ENCODE measurements at places on chromosomes 13 and 19. TPM values are rescaled to one million over a fixed set of nuclear protein-coding genes. Genes with fewer than 3 reads are reported as not detected.

- no peaks in the 10 kb centered on the region for H3K4me1 ChIP-seq
- no peak overlapping the region for H3K27ac ChIP-seq
- no peak overlapping the region for H3K4me3 ChIP-seq
- DNase-seq, result no peak
- no peaks in the 10 kb centered on the region for H3K27me3 ChIP-seq
Measured at GRCh38 chr13:90717451-90717936, 630.0 kb upstream of the MIR17HG start.

Gene ARID3A
- total RNA-seq, result 42.8 TPM

GRCh38 chr13:23859904-23860303 lies 29.3 kb downstream of the MIPEP start:
- no peak for DNase-seq
- peaks cover 6% of the 10 kb centered on the region for H3K4me1 ChIP-seq
- H3K27me3 ChIP-seq, result no peaks in the 10 kb centered on the region
- no peak overlapping the region for H3K27ac ChIP-seq
- H3K4me3 ChIP-seq, result no peak overlapping the region

DNA sequence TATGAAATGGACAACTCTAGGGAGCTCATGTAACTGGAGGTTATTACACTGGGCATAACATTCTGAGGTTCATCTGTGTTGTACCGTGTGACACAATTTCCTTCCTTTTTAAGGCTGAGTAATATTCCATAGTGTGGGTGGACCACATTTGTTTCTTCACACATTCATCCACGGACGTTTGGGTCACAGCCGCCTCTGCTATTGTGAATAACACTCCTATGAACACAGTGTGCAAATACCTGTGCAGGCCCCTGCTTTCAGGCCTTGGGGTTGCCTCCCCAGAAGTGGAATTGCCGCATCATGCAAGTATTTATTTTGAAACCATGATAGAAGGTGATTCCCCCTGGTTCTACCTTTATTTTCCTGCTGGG lies 63.4 kb upstream of the MCF2L start:
- H3K27me3 ChIP-seq, result no peaks in the 10 kb centered on the region
- no peaks in the 10 kb centered on the region for H3K4me1 ChIP-seq
- no peak overlapping the region for H3K4me3 ChIP-seq
- H3K27ac ChIP-seq, result no peak overlapping the region
- DNase-seq, result no peak

GRCh38 chr19:29404951-29405727 lies 120.7 kb upstream of the VSTM2B start:
- no peak for DNase-seq
- H3K36me3 ChIP-seq, result no peaks in the 10 kb centered on the region
- no peak overlapping the region for H3K4me3 ChIP-seq
- H3K27me3 ChIP-seq, result peaks cover 7% of the 10 kb centered on the region
- H3K27ac ChIP-seq, result no peak overlapping the region

- H3K4me3 ChIP-seq, result no peak overlapping the region
- H3K4me1 ChIP-seq, result no peaks in the 10 kb centered on the region
- no peak overlapping the region for H3K27ac ChIP-seq
Measured at GRCh38 chr13:111927181-111927540, 139.8 kb upstream of the SOX1 start.

Measured in natural killer cell treated with Interleukin-12 subunit alpha and Interleukin-12 subunit beta and Interleukin-15 and Interleukin-18, amount 100 ng/mL, for 72 hours (primary cell).